ENCODE measurements at places on chromosomes 16 and 17.
A peak's percentile ranks its signal among the peaks of the same experiment; 100 is the strongest.

DNA sequence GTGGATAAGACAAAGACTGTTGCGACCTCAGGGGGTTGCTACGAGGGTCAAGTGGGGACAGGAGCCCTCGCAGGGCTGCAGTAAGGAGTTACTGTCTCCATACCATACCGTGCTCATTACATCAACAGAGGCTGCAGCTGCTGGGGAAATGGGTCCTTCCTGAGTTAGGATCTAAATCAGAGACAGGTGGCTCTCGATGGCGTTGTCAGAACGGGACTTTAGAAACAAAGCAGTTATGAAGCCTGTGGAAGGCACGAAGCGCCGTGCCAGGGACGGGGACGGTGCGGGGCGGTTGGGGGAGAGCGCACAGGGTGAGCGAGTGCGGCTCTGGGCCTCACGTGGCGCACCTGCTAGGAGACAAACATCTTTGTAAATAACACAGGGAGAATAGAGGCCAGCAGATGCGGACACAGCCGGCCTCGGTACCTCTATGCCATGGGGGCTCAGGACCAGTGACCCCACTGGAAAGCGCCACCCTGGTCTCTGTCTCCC, 34.4 kb downstream of the ZCCHC14 start:
- no peak for DNase-seq

DNA sequence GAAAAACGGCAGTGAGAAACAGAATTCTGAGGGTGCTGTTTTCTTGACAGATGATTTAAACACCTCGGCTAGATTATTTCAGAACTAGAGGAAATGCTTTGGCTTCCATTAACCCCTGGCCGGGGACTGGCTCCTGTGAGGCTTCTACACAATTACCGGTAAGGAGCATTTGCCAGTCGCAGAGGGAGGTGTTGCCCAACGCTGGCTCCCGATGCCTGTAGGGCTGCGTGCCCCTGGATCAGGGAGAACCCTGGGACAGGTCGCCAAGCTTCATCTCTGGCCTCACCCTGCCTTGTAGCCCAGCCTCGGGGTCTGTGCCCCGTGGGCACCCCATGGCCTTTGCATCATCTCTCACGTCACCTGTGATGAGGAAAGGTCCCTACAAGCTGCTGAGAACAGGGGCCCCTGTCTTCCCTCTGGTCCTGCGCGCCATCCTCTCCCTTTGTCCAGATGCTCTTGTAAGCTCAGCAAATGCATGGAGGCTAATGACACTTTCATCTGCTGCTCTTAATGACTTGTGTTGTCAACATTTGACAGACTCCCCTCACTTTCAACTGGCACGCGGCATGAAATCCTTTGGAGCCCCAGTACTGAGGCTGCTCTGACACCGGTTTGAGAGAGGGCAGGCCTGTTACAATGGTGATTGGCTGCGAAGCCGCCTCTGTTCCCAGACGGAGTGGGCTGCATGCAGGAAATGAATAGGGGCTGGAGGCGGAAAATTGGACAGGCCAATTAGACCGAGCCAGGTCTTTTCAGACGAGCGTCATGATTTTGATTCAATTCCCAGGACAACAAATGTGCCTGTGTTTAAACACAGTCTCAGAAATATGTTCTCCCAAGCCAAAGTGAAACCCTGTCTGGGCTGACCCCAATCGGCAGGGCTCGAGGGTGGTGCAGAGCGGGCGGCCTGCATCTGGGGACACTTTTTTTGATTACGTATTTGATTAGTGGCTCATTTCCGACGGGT, 85.5 kb upstream of the DOC2B start:
- DNase-seq: no peak

- peak; percentile 16 for DNase-seq
These were observed 65.0 kb downstream of the TBC1D16 start for GRCh38 chr17:79970576-79971068.

DNA sequence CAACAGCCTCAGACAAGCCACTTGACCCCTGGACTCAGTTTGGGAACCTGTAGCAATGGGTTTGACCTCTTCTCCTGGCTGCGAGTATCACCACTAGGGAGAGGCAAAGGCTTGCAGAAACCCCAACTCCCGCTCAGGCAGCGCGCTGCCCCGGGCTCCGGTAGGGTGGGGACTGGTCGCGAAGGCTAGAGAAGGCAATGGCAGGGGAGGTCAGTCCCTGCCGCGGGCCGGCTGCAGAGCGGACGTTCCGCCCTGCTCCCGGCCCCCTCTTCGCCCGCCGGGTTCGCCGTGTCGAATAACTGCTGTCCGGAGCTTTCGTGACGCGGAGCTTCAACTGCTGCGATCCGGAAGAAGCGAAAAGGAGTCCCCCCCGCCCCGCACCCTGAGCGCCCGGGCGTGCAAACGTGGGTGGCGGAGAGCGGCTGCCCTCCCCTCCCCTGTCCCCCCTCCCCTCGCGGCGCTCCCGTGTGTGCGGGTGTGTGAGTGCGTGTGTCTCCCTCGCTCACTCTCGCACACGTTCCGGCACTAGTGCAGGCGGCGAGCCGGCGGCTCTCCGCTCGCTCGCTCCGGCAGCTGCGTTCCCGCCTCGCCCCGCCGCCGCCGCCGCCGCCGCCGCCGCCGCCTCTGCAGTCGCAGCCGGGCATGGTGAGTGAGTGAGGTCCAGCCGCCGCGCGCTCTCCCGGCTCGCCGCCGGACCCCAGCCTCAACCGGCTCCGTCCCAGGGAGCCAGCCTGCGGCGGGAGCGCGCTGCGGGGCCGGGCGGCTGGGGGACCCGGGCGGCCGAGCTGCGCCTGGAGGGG, 772 bp upstream of the SHISA6 start:
- no peak for DNase-seq
